ENCODE measurements at places on chromosomes 12 and 14.

DNA sequence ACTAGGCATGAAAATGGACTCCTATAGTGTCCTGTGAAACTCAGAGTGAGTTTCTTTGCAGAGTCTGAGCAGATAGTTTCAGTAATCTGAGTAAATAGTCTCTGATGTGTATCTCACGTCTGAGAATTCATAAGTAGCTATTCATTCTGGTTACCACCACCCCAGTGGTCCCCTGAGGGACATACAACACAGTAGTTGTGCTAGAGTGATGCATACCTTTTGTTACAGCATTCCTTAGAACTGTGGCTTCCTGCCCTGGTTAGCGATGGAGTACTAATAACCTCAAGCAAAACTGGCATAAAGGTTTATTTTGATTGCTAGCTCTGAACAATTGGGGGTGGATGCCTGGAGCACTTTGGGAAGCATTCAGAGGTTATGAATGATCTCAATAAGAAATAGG lies 114.7 kb downstream of the DAAM1 start:
- no peak for DNase-seq

- DNase-seq: no peak
Measured at GRCh38 chr14:23941230-23941629, 12.3 kb upstream of the DHRS4 start.

DNA sequence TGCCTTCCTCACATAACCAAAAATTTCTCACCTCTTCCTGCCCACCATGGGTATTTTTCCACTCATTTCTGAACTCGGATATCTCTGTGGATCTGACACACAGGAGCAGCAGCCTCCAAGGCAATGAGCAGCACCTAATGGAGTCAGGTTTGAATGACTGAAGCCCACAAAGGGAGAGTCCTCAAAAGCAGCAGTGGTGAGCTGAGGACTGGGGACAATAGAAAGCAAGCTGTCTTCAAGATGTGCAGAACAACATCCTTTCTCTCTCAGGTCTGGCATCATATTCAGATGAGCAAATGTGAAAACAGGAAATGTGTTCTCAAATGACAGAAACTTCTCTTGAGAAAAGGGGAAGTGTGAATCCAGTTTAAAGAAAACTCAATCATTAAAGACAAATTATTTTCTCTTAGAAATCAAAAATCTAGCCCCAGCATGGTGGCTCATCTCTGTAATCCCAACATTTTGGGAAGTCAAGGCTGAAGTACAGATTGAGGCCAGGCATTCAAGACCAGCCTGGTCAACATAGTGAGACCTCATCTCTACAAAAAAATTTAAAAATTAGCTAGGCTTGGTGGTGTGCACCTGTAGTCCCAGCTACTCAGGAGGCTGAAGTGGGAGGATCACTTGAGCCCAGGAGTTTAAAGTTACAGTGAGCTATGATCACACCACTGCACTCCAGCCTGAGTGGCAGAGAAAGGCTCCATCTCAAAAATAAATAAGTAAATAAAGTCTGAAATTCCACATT lies 54.2 kb downstream of the C12orf42 start:
- no peak for DNase-seq

DNA sequence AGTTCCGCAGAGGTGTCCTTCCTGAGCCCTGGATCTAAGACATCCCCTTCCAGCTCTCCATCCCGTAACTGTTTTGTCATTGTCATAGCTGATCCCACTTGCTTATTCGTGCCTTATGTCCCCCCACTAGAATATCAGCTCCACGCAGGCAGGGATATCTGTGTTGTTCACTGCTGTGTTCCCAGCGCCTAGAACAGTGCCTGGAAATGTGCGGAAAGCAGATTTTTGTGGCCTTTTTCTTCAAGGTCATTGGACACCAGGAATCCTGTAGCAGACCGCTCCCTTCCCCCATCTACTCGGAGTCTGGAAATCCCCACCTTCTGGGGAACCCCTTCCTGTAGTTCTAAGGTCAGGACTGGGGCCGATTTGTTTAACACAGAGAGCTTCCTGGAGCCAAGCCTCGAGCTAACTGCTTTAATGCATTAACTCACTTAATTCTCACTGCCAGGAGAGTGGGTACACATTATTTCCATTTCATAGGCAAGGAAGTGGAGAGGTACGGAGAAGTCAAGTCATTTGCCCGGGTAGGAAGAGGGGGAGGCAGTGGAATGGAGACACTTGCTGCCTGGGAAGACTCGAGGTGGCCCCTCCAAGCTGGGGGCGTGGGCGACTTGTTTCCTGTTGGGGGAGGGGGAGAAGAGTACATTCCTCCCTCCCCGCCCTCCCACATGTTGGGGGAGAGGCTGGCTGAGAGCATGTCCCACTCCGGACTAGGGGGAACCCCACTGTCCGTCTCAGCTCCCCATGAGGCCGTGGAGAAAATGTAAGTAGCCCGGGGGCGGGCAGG lies 1.2 kb upstream of the SH2B3 start:
- no peak for DNase-seq

DNA sequence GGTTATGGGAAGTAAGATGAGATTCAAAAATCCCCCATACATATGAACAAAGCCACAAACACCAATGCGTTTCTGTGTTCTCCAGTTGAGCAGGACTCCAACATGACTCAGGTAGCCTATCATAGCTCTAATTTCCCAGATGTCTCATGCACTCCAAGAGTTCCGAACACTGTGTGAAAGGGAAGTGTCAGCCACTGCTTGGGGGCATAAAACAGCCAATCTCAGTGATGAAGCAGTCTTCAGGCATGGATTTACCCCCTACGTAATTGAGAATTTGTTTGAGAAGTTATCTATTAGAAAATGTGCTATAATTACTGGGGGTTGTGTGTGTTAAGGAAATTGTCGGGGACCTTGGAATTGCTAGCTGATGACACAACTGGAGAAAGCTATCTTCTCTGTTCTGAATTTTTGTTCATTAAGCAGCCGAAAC lies 153.9 kb upstream of the AVPR1A start:
- no peak for DNase-seq
